ENCODE measurements at places on chromosomes 12 and 14.

GRCh38 chr12:122421821-122422729, at the start of gene CLIP1:
CLIP1 (minus strand) TSS chr12:122422669; CDS start chr12:122380452, 42,217 bp downstream.
- DNase-seq = peak; percentile 31

DNA sequence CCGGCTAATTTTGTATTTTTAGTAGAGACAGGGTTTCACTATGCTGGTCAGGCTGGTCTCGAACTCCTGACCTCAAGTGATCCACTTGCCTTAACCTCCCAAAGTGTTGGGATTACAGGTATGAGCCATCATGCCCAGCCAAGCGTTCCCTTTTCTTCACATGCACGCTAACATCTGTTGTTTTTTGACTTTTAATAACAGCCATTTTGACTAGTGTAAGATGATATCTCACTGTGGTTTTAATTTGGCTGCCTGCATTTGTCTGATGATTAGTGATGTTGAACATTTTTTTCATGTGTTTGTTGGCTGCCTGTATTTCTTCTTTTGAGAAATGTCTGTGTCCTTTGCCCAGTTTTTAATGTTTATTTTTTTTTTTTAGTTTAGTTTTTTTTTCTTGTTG, 10.2 kb upstream of the YARS2 start:
- DNase-seq = no peak

GRCh38 chr14:32947792-32948191, 9.1 kb downstream of the NPAS3 start:
- DNase-seq = no peak

GRCh38 chr12:56221232-56221756, 428 bp downstream of the RNF41 start:
- DNase-seq = no peak

GRCh38 chr12:125454291-125454690, 389.1 kb downstream of the AACS start:
- DNase-seq = no peak

DNA sequence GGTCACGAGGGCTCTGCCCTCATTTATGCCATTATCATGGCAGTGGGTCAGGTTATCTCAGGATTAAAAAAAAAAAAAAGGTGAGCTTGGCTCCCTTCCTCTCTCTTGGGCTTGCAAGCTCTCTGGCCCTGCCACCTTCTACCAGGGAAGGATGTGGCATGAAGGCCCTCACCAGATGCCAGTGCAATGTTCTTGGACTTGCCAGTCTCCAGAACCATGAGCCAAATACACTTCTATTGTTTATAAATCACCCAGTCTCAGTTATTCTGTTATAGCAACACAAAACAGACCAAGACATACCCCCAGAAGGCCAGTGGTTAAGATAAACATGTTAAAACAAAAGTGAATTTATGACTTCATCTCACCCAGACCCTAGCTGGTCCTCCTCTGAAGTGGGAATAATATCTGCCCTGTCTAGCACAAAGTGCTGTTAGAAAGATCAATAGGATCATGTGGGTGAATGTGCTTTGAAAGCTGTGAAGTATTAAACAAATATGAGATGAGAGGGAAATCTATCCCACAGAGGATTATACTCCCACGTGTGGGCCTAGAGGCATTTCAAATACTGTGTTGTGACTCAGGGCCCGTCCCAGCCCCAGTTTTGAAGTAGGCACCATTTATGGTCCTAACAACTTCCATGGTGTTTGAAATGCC, 88.6 kb downstream of the NINJ2 start:
- DNase-seq = no peak

DNA sequence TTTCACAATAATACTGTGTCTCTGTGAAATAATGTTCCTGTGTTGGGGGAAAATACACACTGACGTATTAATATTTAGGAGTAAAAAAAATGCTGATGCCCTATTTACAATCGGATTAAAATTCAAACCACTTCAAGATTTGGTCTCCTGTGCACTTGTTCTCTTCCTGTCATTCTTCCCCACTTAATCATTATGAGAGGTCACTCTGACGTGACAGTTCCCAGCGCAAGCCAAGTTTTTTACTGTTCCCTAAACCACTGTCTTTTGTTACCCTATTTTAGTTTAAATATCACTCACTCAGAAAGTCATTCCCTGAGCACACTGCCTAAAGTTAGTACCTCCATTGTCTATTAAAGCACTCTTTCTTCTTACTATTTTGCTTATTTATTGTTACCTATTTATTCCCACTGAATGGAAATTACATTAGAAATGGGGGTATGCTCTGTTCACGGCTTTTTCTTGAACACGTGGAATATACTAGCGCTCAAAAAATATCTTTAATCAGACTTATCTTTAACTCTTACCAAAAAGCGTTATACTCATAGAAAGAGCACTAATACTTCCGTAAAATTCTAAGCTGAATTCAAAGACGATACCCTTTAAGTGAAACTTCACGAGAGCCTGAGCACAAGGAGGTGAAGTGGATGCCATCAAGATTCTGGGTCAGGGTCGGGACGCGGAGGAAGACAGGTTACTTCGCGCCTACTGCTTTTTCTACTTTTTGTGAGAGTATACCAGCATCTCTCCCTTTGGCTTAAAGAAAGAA, 670 bp upstream of the PSMA3 start:
- no peak for DNase-seq

GRCh38 chr12:106001105-106001836, 137.5 kb downstream of the NUAK1 start:
- no peak for DNase-seq
